ENCODE measurements at places on chromosomes 7 and 10.
A peak's percentile ranks its signal among the peaks of the same experiment; 100 is the strongest.

- DNase-seq = no peak
Measured at GRCh38 chr10:7662522-7662921, 4.2 kb downstream of the ITIH5 start.

DNA sequence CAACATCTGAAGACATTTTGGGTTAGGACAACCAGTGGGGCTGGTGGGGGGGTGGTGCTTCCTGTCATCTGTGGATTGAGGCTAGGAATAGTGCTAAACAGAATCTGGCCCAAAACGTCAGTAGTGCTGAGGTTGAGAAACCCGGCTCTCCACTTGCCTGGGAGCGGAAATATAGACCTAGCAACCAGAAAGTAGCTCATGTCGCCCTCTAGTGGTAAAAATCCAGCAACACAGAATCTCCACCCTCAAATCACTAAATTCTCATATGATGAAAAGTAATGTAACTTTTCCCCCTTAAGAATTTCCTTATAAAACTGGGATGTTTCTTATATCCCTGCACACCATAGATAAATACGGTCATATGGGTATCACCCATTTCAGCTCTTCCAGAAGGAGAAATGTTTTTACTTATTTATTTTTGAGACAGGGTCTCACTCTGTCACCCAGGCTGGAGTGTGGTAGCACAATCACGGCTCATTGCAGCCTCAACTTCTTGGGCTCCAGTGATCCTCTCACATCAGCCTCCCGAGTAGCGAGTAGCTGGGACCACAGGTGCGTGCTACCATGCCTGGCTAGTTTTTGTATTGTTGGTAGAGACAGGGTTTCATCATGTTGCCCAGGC is 34.4 kb downstream of the ZC3HAV1 start:
- peak; percentile 24 for DNase-seq

DNA sequence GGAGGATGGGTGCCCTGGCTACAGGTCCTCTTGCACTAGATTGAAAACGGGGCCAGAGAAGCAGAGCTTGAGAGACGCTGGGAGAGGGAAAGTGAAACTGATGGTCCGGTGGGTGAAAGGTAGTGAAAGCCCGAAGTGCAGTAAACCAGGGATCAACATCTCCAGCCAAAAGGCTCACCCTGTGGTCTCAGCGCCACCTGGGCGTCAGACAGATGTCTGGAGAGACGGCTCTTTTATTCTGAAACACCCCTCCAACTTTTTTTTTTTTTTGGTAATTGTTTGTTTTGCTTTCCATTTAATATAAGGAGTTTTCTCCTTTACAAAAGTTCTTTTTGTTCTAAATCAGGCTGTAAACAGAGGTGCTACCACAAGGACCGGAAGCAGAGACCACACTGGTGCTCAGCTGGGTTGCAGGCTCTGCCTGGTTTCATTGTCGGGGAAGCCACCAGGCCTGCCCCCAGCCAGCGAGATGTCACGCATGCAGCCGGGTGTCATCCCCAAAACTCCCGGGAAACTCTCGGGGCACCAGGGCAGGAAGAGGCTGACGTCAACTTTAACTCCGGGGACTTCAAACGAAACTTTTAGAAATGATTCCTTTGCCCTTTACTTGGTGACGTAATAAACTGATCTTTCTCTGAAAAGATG is 11.2 kb downstream of the IL2RA start:
- DNase-seq = peak; percentile 64

DNA sequence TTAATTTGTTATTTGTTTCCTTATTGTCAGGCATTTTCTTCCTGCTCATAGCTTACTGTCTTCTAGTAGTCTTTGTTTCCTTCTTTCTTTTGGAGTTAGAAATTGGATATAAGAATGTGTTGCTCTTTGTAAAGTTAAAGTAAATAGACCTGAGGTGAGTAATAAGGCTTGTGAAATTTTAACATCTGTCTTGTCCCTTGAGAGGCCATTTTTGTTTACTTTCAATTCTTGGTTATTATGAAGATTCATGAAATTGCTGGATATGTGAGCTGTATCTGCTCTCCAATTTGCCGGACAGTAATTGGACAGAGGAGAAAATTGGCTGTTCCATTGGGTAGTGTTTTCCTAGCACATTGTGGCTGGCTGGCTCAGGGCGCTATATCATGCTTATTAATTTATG is 260.7 kb downstream of the EXOC4 start:
- no peak for DNase-seq

Data from activated naive CD4-positive, alpha-beta T cell (primary cell).